ENCODE measurements at places on chromosomes 4 and X.

DNA sequence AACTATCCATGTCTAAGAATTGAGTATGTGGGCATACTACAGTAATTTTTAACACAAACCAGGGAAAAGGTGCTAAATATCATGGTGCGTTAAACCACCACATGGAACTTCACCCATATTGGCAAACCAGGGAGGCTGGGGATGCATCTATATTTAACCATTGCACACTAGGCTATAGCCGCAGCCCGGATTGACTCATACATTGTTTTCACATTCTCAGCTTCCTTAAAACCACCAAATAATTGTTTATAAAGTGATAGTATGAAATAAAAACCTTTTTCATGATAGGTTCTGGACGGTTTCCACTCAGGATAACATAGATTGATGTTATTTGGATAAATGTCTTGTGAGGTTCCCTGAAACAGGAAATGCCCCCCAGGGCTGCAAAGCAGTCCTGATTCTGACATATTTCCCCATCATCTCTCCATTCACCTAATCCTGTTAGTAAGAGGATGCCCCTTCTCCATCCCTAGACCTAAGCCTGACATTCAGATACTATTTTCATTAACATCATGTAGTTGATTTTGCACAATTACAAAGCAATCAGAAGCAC is 7.9 kb downstream of the COL25A1 start:
- no peak for DNase-seq

- no peak for DNase-seq
These were observed 678.1 kb downstream of the FAT4 start for GRCh38 chr4:125992891-125993290.

DNA sequence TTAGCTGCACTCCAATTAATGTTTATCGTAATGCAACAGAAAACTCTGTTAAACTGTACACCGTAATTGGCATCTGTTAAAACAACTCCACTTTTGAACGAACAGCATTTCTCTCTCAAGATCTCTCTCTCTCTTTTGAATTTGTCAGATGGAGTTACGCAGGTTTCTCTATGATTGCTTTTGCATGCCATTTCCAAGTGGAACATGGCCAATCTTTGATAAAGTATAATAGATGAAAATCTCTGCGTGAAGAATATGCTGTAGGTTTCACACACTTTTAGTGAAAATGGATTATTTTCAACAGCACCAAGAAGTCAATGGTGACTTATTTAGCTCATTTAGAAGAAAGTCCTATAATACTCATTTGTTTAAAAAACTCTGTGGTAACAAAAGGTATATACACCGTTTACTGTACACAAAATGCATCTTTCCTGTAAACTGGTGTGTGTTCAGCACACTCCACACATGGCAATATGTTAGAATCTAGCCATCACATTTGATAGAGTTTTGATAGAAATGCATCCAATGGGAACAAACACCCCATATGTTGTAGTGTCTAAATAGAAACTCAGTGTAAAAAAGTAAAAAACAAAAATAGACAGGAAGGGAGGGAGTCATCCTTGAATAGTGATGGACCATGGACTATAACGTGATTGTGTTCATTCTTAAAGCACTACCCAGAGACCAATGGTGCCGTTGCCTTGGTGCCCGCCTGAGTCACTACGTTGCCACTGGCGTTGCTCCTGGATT is 5.8 kb upstream of the FGFBP2 start:
- no peak for DNase-seq

- no peak for DNase-seq
These were observed 90.4 kb upstream of the PCDH10 start for GRCh38 chr4:133058701-133059100.

DNA sequence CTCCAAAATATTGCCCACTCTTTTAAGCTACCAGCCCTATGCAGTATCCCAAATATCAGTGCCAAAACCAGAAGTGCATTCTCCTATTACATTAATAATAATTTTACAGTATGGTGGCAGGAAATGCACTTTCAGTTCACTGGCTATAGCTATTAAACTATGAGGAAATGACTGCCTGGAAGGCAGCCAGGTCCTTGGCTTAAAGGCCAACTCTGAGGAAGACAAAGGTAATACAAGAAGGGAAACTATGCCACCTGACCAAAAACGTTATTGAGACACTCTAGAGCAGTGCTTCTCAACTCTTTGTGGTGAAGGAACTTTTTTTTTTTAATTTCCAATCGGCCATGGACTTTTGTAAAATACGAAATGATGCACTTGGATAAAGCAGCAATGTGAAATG is 133.6 kb upstream of the VAMP7 start:
- DNase-seq, result no peak

- no peak for DNase-seq
These were observed 95.5 kb downstream of the C4orf51 start for GRCh38 chr4:145775406-145775805.

DNA sequence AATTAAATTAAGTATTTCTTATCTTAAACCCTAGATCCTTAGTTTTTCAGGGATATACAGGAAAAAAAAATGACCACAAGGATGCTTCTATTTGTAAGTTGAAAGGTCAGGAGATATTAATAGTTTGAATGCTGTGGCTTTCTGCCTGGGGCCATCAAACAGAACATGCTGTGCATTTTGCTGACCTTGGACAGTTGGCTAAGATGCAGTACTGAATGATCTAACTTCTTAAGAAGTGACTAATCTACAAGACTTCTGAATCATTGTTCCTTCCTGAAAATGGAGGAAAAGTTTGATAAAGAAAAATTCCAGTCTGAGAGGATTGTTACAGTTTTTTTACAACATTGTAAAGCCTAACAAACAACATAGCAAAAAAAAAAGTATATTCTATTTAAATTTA is 237.8 kb upstream of the JADE1 start:
- DNase-seq, result no peak

DNA sequence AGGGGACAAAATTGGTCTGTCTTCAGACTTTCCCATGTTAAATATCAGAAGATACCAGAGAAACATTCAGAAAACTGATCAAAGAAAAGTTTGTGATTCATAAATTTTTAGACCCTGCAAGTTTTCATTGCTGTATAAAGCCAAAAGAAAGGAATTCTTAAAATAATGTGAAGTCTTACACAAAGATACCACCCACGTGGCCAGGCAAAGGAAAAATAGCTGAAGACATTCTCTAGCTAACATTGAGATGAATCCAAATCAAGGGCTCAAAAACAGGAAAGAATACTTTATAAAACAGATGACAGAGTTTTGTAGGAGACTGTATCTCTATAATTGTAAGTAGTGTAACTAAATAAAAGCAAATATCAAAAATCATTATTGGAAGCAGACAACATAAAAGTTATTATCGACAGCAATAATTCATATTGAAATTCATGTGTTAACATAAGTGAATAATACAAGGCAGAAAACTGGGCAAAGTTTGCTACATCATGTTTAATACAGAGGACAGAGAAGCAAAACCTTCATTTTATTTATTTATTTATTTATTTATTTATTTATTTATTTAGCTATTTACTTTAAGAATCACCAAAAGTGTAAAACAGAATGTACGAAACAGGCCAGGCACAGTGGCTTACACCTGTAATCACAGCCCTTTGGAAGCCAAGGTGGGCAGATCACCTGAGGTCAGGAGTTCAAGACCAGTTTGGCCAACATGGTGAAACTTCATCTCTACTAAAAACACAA is 204.6 kb upstream of the SLIT2 start:
- DNase-seq, result no peak

DNA sequence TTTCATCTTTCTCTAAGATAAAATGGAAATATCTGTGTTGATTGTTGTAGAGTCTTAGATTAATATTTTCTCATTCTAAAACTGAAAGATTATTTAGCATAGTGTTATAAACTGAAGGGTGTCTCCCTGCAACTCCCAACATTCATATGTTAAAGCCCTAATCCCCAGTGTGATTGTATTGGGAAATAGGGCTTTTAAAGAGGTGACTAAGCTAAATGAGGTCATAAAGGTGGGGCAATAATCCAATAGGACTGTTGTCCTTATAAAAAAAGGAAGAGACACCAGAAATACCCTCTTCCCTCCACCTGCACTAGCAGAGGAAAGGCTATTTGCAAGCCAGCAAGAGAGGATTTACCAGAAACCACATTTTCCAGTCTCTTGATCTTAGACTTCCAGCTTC is 1626.4 kb downstream of the C4orf33 start:
- no peak for DNase-seq

GRCh38 chr4:2911868-2912267 is 51.3 kb downstream of the NOP14 start:
- DNase-seq, result no peak

- no peak for DNase-seq
These were observed 21.0 kb downstream of the ATP2B3 start for GRCh38 chrX:153538424-153538823.

GRCh38 chrX:40470830-40471429 is 109.8 kb upstream of the ATP6AP2 start:
- DNase-seq, result no peak

GRCh38 chr4:147044241-147044640 is 98.6 kb upstream of the TTC29 start:
- no peak for DNase-seq

DNA sequence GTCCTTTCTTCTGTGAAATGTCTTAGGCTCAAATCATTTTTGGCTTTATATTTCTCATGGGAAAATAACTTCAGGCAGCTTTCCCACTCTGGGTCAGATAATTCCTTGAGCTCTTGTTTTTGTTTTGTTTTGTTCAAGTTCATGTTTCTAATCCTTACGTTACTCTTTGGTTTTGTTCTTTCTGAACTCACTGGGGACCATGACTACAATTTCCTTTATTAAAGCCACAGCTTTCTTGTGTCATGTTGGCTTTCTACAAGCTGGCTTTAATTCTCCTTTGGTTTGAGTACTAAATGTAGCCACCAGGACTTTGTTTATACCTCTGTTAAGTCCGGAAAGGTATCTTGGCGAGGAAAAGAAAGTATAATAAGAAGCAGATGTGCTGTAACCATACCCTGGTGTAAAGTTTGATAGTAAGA is 30.8 kb upstream of the ANXA3 start:
- DNase-seq, result no peak

DNA sequence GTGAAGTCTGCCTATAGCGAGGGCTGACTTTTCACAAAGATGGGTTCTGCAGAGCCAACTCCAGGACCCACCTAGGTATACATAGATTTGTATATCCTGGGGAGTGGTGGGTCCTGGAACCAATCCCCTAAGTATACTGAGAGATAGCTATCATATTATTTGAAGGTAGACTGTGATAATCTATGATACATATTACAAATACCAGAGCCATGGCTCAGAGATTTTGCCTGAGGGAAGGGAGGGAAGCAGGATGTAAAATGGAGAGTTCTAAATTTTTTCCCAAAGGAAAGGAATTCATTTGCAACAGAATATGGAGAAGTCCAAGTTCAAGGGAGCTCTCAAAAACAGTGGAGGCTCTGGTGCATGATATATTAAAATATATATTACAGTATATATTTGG is 7.2 kb downstream of the TCEAL3 start:
- no peak for DNase-seq

- no peak for DNase-seq
These were observed 141.6 kb downstream of the FBXO8 start for GRCh38 chr4:174141876-174142275.

- DNase-seq, result no peak
These were observed 19.5 kb upstream of the PDCL2 start for GRCh38 chr4:55611358-55612059.

DNA sequence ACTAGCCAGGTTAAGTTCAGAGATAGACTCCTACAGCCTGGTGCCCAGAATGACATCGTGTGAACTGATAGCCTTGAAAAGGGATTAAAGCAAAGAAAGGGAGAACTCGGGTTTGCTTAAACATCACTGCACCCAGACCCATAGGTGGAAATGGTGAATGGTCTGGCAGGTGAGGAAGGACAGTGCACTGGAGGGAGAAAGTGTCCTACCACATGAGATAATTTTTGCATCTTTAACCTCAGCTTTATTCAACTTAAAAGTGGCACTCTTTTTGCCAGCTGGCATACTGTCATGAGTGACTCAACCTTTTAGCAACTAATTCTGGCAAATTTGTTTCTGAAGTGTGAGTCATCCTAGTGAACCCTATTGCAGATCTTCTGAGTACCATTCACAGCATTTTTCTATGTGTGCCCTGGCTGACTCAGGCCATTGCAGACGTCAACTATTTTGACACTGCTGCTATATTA is 53.0 kb upstream of the DAPP1 start:
- DNase-seq, result no peak

GRCh38 chr4:105837037-105837436 is 58.2 kb upstream of the NPNT start:
- DNase-seq, result no peak

GRCh38 chr4:123785538-123785937 is 388.9 kb downstream of the SPRY1 start:
- DNase-seq, result no peak

- DNase-seq, result no peak
These were observed 1.6 kb upstream of the ARMCX6 start for GRCh38 chrX:101619364-101619763.

GRCh38 chr4:109708990-109709389 is 5.7 kb upstream of the CASP6 start:
- no peak for DNase-seq

- no peak for DNase-seq
These were observed 23.9 kb downstream of the HMX1 start for GRCh38 chr4:8847764-8848163.

- no peak for DNase-seq
These were observed 12.4 kb upstream of the GLOD5 start for GRCh38 chrX:48749182-48749581.

- no peak for DNase-seq
These were observed 18.5 kb upstream of the OPN1LW start for GRCh38 chrX:154125391-154126040.

- DNase-seq, result no peak
These were observed 110.9 kb downstream of the AREG start for GRCh38 chr4:74555843-74556242.

- no peak for DNase-seq
These were observed 115.6 kb downstream of the CAMK2D start for GRCh38 chr4:113645771-113646441.

DNA sequence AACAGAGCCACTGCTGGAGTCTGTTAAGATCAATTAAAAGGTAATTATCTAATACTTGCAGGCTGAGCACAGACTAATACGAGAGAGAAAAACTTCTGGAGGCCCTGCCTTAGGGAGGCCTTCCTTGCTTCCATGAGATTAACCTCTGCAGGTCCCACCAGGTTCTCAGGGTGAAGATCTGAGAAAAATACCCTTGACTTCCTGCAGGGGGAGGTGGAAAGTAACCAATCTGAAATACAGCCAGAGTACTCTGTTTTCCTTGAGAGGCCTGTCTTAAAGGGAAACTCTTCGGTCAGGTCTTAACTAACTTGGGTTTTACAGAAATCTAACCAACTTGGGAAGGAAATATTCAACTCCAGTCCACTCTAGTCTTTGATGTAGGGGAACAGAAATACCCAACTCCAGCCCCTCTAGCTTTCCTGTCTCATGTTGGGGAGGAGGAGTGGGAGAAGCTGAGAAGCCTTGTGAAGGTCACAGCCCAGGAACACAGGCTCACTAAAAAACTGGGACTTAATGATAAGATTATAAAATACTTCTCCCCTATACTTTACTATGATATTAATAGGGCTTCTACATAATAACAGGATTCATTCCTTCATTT is 77.1 kb downstream of the TBCK start:
- peak; percentile 5 for DNase-seq

DNA sequence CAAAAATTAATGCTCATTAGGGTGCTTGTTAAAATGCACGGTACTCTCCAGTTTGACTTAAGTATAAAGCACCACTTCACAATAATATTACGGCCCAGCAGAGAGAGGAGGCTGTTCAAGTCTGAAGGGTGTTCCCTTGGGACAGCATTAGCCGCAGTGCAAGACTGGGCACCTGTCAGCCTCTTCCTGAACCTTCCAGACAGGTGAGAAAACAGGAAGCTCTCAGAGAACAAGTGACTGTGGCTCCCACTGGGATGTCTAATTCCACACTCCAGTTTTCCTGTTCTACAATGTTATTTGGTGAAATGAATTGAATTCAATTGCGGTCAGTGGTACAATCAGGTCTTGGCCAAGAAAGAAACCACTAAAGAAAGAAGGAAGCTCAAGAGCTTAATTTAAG is 414.4 kb downstream of the SMARCA1 start:
- DNase-seq, result no peak

Measured in GDM1 (cell line).